ENCODE measurements at places on chromosomes 12 and 14. TPM values are rescaled to one million over a fixed set of nuclear protein-coding genes. Genes with fewer than 3 reads are reported as not detected.

The KRT85 gene
- total RNA-seq, result not detected

The ORMDL2 gene
- total RNA-seq, result 31.3 TPM

The KLRC1 gene
- total RNA-seq, result not detected

The COCH gene
- 3.4 TPM for total RNA-seq

The PARPBP gene
- total RNA-seq, result 1.5 TPM

The INHBE gene
- 3.9 TPM for total RNA-seq

The DIO3 gene
- not detected for total RNA-seq

The ADAMTS20 gene
- not detected for total RNA-seq

The FAM161B gene
- total RNA-seq, result 2.7 TPM

The GPR84 gene
- total RNA-seq, result not detected

The ZC2HC1C gene
- 2.4 TPM for total RNA-seq

The PDZRN4 gene
- total RNA-seq, result not detected

The CISTR gene
- not detected for total RNA-seq

The SRGAP1 gene
- 16.8 TPM for total RNA-seq

The KRT3 gene
- total RNA-seq, result not detected

The CELA1 gene
- not detected for total RNA-seq

The ARID4A gene
- 5.2 TPM for total RNA-seq

The ATL1 gene
- total RNA-seq, result 3.4 TPM

The CPNE6 gene
- not detected for total RNA-seq

All from mesangial cell (primary cell).